CD4-positive, alpha-beta memory T cell (primary cell): ENCODE measurements at places on chromosomes 2 and 18. TPM values are rescaled to one million over a fixed set of nuclear protein-coding genes. Genes with fewer than 3 reads are reported as not detected.
A peak's percentile ranks its signal among the peaks of the same experiment; 100 is the strongest.

The MALL gene
- not detected for polyA plus RNA-seq

- DNase-seq = no peak
Observed at GRCh38 chr18:47150824-47151366, 595 bp upstream of the HDHD2 start.

- peak; percentile 2 for DNase-seq
Observed at GRCh38 chr2:165877565-165878550, 75.7 kb downstream of the TTC21B start.

The IL1A gene
- not detected for polyA plus RNA-seq

The VAMP8 gene
- 401 TPM for polyA plus RNA-seq

GRCh38 chr2:109238580-109238979 lies 109.6 kb downstream of the SH3RF3 start:
- DNase-seq = peak; percentile 42
